ENCODE measurements at places on chromosomes 3 and 15.
A peak's percentile ranks its signal among the peaks of the same experiment; 100 is the strongest.

DNA sequence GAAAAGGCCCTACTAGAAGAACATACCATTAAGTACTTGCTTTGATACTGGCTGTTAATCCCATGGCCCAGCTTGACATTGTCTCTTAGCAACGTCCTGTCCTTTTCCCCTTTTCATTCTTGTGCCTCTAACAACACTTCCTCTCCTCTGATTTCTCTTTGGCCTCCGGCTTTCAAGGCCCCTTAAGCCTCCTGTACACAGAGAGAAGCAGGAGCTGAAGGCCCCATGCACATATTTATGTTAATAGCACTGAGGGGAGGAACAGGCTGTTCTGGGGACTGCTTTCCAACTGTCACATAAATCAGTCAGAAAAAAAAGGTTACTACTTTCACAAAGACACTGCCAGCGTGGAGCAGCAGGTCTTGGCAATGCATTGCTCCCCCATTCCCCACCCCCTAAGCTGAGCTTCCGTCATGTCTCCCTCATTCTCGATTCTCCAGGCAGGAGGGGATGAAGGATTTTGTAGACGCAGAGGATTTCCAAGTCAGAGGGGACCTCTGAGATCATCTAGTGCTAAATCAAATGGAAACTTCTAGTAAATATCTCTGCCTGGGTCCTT lies 257.4 kb upstream of the ADAMTS9 start:
- no peak for DNase-seq

GRCh38 chr15:48720646-48721045 lies 75.1 kb upstream of the FBN1 start:
- no peak for DNase-seq

GRCh38 chr3:144369129-144369879 lies 397.7 kb downstream of the DIPK2A start:
- no peak for DNase-seq

DNA sequence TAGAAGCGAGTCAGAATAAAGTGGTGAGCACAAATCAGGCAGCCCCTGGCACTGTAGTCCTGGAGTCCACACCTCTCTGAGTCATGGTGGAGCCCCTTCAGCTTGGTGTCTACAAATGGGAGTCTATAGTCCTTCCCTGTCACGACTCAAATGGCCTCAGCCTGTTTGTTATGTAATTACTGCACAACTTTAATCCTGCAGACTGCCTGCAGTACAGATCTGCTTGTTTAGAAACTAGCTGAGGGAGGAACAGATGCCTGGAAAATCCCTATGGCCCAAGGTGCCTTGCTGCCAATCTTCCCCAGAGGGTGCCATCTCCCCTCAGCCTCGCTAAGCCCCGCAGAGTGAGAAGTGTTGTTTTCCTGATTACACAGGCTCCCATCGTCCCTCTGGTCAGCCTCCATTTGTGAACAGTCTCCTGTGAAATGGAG lies 3.9 kb upstream of the CXCR6 start:
- DNase-seq = peak; percentile 11

DNA sequence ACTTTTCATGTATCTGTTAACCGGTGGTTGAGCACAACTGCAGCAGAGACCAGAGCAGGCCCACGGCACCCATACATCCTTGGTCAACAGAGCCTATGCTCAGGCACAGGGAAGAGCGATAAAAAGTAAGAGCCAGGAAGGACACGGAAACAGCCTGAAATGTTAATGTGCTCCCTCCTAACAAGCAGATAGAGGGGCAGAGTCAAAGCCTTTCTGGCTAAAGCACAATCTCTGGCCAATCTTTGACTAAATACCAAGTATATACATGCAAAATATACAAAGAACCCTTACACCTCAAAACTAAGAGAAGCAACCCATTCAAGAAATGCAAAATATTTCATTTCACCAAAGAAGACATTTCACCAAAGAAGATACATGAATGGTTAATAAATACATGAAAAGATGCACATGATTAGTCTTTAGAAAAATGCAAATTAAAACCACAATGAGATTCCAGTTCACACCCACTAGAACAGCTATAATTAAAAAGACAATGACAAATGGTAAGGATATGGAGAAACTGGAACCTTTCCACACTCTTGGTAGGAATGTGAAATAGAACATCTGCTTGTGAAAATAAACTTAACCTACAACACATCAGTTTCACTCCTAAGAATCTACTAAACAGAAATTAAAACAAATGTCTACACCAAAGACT lies 88.0 kb downstream of the OSBPL10 start:
- DNase-seq = no peak

Data from inflammatory macrophage treated with lipopolysaccharide for 4 hours (primary cell).